ENCODE measurements at places on chromosomes 2 and 18. TPM values are rescaled to one million over a fixed set of nuclear protein-coding genes. Genes with fewer than 3 reads are reported as not detected.

- H3K27ac ChIP-seq: no peak overlapping the region
- no peak overlapping the region for H3K4me3 ChIP-seq
- no peaks in the 10 kb centered on the region for H3K4me1 ChIP-seq
- H3K27me3 ChIP-seq: no peaks in the 10 kb centered on the region
Observed at GRCh38 chr2:46435796-46436360, 43.5 kb upstream of the TMEM247 start.

- H3K27ac ChIP-seq: no peak overlapping the region
- no peak for DNase-seq
- H3K4me1 ChIP-seq: no peaks in the 10 kb centered on the region
- H3K36me3 ChIP-seq: no peaks in the 10 kb centered on the region
- H3K27me3 ChIP-seq: no peaks in the 10 kb centered on the region
- H3K4me3 ChIP-seq: no peak overlapping the region
Observed at GRCh38 chr18:55821219-55821618, 233.2 kb upstream of the TCF4 start.

GRCh38 chr18:70256184-70256583 is 32.7 kb upstream of the SOCS6 start:
- H3K36me3 ChIP-seq: no peaks in the 10 kb centered on the region
- H3K27me3 ChIP-seq: no peaks in the 10 kb centered on the region
- no peak for DNase-seq
- H3K27ac ChIP-seq: no peak overlapping the region
- H3K4me1 ChIP-seq: no peaks in the 10 kb centered on the region

- H3K4me3 ChIP-seq: no peak overlapping the region
- DNase-seq: no peak
- H3K4me1 ChIP-seq: no peaks in the 10 kb centered on the region
- H3K27ac ChIP-seq: no peak overlapping the region
- no peaks in the 10 kb centered on the region for H3K36me3 ChIP-seq
Observed at GRCh38 chr18:9319333-9319732, 15.2 kb upstream of the TWSG1 start.

DNA sequence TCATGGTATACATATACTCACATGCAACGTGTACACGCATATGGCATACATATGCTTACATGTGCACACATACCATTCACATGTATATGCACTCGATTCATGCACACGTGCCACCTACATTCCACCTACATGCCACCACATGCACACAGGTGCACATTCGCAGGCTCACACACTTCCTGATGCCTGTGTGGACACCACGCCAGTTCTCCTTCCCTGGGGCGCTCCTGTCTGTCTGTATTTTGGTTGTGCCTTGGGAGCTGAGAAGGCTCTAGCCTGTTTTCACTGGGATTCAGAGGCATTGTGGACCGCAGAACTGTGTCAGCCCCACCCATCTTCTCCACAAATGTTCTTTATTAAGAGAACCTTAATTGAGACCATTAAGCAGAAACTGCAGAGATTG is 96.6 kb upstream of the CTDP1 start:
- peak; percentile 3 for DNase-seq
- H3K4me3 ChIP-seq: no peak overlapping the region
- no peaks in the 10 kb centered on the region for H3K36me3 ChIP-seq
- no peak overlapping the region for H3K27ac ChIP-seq
- H3K27me3 ChIP-seq: no peaks in the 10 kb centered on the region
- peaks cover 6% of the 10 kb centered on the region for H3K4me1 ChIP-seq

DNA sequence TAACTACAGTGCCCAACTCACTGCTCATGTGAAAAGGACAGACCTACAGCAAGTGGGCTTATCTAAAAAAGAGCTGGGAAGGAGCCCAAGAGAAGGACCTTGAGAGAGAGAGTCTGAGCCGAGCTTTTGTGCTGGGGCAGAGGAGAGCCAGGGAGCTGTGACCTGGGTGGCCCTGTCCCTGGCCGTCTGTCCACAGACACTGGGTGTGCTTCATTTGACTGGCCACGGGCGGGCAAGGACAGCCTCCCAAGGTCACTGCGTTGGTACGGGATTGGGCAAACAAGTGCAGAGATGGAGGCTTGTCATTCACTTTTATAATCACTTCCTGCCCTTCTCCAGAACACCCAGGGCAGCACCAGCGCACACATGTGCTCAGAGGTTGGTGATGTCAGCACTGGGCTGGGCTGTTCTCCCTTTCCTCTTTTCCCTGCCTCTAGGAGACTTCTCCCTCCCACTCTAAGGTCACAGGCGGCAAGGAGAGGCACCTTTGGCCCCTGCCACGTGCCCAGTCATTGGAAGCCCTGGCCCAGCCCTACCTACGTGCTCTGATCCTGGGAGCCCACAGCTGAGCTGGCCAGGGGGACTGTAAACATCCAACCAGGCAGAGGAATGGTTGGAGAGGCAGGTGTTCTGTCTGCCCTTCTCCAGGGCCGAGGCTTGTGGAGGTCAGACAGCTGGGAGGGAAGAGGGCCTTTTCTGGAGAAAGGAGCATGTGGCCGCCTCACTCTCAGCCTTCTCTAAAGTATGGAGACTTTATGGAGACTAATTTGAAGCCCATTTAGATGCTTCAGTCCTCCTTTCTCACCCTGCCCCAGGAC is 6.4 kb upstream of the PSD4 start:
- no peaks in the 10 kb centered on the region for H3K27me3 ChIP-seq
- peak overlapping the region; percentile 76 for H3K27ac ChIP-seq
- DNase-seq: peak; percentile 88
- H3K4me3 ChIP-seq: no peak overlapping the region

DNA sequence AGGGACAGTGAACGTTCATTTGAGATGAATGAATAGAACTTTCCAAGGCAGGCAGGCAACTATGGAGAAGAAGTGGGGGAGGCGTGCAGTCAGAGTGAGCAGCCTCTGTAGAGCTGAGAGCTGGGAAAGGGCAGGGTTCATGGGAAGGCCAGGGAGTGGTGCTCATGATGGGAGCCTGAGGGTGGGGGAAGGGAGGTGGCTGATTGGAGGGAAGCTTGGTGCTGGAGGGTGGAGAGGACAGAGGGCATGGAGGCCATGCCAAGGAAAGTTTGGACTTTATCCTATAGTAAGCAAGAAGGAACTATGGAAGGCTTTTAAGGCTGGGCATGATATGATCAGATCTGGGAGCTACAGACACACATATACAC is 47.6 kb upstream of the LGALSL start:
- peaks cover 12% of the 10 kb centered on the region for H3K4me1 ChIP-seq
- H3K4me3 ChIP-seq: no peak overlapping the region
- H3K27me3 ChIP-seq: no peaks in the 10 kb centered on the region

GRCh38 chr18:26133652-26134051 is at the start of gene PSMA8:
TSS of gene PSMA8 (plus strand) at chr18:26133869. CDS start at chr18:26133966, 97 bp downstream.
- H3K4me1 ChIP-seq: no peaks in the 10 kb centered on the region
- DNase-seq: no peak
- no peaks in the 10 kb centered on the region for H3K27me3 ChIP-seq
- H3K4me3 ChIP-seq: no peak within 1 kb of the TSS

GRCh38 chr2:32849456-32850194 is 97.1 kb upstream of the LTBP1 start:
- H3K27ac ChIP-seq: no peak overlapping the region
- no peaks in the 10 kb centered on the region for H3K4me1 ChIP-seq
- no peak for DNase-seq

- DNase-seq: no peak
- no peak overlapping the region for H3K4me3 ChIP-seq
- no peak overlapping the region for H3K27ac ChIP-seq
- H3K4me1 ChIP-seq: no peaks in the 10 kb centered on the region
- no peaks in the 10 kb centered on the region for H3K27me3 ChIP-seq
- H3K36me3 ChIP-seq: no peaks in the 10 kb centered on the region
Observed at GRCh38 chr2:118815731-118816130, 31.7 kb downstream of the EN1 start.

DNA sequence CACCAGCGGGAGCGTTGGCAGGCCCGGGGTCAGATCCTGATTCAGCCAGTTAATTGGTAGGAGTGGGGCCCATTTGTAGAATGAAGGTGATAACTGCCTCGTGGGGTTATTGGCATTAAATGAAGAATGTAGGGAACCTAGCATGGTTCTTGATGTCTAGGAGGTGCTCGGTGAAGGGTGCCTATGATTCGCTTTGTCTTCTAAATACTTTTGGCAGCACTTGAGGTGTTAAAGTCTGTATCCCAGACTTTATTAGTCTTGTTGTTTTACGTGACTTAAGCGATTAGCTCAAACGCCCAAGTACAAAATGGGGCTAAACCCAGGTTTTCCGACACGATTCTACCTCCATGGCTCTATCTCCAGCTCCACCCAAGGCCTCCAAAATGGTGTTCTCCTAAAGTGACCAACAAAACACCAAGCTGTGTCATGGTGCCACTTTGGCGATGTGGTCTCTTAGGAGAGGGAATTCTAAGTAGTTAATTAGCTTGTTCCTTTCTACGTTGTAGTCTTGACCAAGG is 980 bp upstream of the PPP4R1 start:
- no peaks in the 10 kb centered on the region for H3K27me3 ChIP-seq
- peak overlapping the region; percentile 56 for H3K4me3 ChIP-seq
- no peak for DNase-seq
- H3K27ac ChIP-seq: peak overlapping the region; percentile 91

DNA sequence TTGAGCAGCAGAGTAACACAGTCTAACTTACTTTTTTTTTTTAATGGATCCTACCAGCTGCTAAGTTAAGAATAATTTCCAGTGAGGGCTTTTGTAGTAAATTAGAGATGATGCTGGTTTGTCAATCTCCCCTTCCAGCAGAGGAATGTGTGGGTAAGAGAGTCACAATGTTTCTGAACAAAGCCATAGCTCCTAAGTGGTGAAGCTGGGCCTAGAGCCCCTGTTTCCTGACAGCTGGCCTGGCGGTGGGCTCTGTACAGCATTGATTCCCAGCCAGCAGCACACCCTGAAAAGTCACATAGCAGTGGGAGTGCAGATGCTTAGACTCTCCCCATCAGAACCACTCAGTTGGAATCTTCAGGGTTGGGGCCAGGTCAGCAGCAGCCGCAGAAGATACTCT is 24.4 kb downstream of the CAPG start:
- H3K27me3 ChIP-seq: no peaks in the 10 kb centered on the region
- peaks cover 4% of the 10 kb centered on the region for H3K36me3 ChIP-seq
- no peak overlapping the region for H3K4me3 ChIP-seq

DNA sequence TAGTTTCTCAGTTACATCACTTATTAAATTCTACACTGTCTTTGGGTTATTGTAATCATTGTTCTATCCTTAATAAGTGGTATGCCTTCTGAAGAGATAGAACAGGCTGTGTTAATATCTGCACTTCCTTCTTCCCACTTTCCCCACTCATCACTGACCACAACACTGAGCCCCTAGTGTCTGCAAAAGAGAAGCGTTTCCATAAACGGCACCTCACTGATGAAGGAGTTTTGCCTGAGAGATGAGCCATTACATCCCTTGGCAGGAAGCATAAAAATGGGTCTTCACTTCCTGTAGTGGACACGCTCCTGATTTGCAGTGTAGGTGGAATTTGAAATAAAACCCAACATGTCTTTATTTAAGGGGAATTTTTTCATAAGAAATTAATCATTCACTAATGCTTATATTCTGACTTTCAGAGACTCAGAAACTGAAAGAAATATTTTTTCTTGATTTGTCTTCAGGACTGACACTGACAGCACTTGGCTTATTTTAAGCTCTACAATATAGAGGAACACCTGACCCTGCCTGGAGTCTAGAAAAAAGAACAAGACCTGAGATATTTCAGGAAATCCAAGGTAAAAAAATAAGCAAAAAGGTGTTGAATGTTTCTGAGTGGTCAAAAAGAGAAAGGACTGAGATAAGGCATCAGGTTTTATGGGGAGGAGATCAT is 275.3 kb downstream of the RAD51AP2 start:
- H3K27me3 ChIP-seq: no peaks in the 10 kb centered on the region
- H3K4me3 ChIP-seq: no peak overlapping the region
- H3K36me3 ChIP-seq: no peaks in the 10 kb centered on the region
- no peak overlapping the region for H3K27ac ChIP-seq

DNA sequence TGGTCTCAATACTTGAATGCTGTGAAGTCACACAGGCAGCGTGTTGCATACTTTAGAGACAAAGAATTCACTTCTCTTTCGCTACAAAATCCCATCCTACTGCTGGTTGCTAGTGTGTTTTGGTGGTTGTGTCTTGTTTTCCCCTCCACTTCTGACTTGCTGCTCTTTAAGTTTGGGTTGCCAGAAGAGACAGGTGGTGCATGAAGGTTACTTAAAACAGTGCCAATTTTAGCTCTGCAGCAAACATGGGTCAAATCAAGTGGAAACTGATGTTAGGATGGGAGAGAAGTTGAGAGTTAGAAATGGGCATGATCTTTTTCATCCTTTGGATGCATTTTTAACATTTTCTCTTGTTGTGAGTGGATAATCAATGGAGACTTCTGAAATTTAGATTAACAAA is 136.2 kb upstream of the KCNH7 start:
- no peak overlapping the region for H3K4me3 ChIP-seq
- H3K36me3 ChIP-seq: no peaks in the 10 kb centered on the region
- no peak overlapping the region for H3K27ac ChIP-seq
- H3K27me3 ChIP-seq: no peaks in the 10 kb centered on the region
- DNase-seq: no peak

GRCh38 chr2:101007415-101008345 is 5.6 kb downstream of the RPL31 start:
- peaks cover 34% of the 10 kb centered on the region for H3K36me3 ChIP-seq
- DNase-seq: no peak
- no peak overlapping the region for H3K4me3 ChIP-seq

GRCh38 chr2:143803936-143804335 is 674.7 kb downstream of the ARHGAP15 start:
- no peak overlapping the region for H3K27ac ChIP-seq
- no peak for DNase-seq
- H3K36me3 ChIP-seq: no peaks in the 10 kb centered on the region
- H3K4me1 ChIP-seq: no peaks in the 10 kb centered on the region
- H3K4me3 ChIP-seq: no peak overlapping the region

DNA sequence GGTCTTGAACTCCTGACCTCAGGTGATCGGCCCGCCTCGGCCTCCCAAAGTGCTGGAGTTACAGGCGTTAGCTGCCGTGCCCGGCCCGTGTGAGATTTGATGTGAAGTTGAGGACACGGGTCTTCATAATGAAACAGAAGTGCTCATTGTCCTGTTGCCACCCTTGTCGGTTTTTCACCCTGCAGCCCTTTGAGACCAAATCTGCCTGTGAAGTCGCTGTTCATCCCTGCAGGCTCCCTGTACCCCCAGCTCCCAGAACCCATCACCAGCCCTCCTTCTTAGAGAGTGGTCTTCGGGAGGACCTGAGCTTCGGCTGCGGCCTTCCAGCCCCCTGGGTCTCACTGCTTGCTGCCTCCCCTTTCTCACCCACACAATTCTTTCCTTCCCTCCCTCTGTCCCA is 325.2 kb downstream of the GBX2 start:
- no peaks in the 10 kb centered on the region for H3K36me3 ChIP-seq
- no peaks in the 10 kb centered on the region for H3K4me1 ChIP-seq
- no peaks in the 10 kb centered on the region for H3K27me3 ChIP-seq

- H3K4me1 ChIP-seq: peaks cover 7% of the 10 kb centered on the region
- no peak overlapping the region for H3K27ac ChIP-seq
- no peak for DNase-seq
- H3K36me3 ChIP-seq: no peaks in the 10 kb centered on the region
- H3K27me3 ChIP-seq: no peaks in the 10 kb centered on the region
Observed at GRCh38 chr2:68283419-68283812, 31.1 kb upstream of the PPP3R1 start.

GRCh38 chr2:240974771-240975572 is 23.4 kb upstream of the SNED1 start:
- no peaks in the 10 kb centered on the region for H3K36me3 ChIP-seq
- no peaks in the 10 kb centered on the region for H3K4me1 ChIP-seq
- no peak overlapping the region for H3K27ac ChIP-seq

The RNF152 gene
- 6.1 TPM for total RNA-seq

The ASPRV1 gene
- total RNA-seq: 0.39 TPM

The TBC1D8 gene
- total RNA-seq: 21.3 TPM

The SERPINB3 gene
- not detected for total RNA-seq

The COL5A2 gene
- total RNA-seq: 43.3 TPM

The C1QL2 gene
- not detected for total RNA-seq

The HAAO gene
- 16.1 TPM for total RNA-seq

Measured in pancreas (tissue), 10 donors.